Colonic mucosa (tissue), 4 donors: ENCODE measurements at places on chromosomes 7 and 10.

DNA sequence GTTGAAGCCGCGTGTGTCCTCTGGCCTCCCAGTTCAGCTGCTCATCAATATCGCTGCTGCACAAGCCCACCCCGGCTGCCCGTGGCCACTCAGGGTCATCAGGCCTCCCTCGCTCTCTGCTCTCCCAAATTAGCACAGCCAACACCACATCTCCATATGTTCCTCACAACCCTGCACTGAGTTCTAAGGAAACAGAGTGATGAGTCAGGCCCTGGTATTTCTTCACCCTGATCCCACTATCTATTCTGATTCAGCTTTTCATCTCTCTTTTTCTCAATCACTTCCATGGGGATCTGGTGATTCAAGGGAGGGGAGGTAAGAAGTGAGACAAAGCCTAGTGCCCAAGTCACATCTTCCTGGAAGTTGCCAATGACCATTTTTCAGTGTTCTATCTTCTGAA lies 23.8 kb downstream of the CYTH3 start:
- no peak for DNase-seq

GRCh38 chr7:22920672-22921071 lies 93.3 kb downstream of the HYCC1 start:
- DNase-seq, result no peak

- DNase-seq, result no peak
Measured at GRCh38 chr7:140479739-140480084, 407 bp upstream of the MKRN1 start.

DNA sequence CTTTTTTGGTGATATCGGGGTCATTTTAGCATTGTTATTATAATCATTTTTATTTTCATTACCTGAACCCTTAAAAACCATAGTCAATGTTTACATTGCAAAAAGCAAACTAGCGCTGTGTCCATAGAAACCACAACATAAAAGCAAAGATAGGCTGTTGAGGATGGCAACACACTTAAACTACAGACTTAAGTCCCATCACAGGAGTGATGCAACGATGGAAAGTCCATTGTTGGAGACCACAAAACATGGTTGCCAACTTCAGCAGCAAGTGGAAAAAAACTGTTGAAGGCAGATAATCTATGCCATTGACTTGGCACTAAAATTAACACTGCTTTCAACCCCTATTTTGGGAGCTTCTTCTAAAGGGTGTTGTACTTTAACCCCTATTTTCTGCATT lies 398.8 kb upstream of the IGFBP3 start:
- no peak for DNase-seq

GRCh38 chr7:39824456-39825200 lies 125.4 kb upstream of the CDK13 start:
- DNase-seq, result no peak

DNA sequence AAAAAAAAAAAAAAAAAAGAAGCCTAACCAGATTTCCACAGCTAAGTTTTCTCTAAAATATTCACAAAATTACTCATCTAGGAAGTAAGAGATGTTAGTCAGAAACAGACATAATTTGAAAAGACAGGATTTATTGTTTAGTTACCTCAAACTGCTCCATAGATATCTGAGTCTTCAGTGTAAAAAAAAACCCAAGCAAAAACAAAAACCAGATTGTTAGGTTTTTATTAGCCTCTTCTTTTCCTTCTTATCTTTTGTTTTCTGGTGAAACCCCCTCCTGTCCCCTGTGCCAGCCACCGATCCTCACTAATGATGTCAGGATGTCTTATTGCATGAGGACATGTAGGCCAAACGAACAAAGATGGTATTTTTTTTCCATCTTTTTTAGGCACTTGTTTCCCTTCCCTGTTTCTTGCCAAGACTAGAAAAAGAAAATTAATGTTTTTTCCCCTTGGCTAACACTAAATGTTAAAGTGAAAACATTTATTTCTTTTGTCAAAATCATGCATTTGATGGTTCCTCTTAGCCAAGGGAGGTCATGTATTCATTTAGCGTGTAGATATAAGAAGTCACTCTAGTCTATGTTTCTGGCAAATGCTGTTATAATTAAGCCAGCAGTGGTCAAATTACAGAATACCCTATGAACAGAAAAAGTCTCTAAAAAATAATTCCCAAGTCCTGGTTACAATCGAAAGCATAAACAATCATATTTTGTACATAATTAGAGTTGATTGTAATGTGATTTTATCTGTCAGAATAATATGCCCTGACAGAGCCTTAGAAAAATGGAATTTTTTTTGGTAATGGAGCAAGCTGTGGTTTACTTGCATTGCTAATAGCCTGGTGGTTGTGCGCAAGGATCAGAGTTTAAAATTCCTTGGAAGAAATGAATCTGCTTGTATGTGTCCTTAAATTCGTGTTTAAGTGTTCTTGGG lies 702.4 kb upstream of the FZD8 start:
- no peak for DNase-seq

- no peak for DNase-seq
Measured at GRCh38 chr7:50538478-50538877, 26.7 kb downstream of the DDC start.

DNA sequence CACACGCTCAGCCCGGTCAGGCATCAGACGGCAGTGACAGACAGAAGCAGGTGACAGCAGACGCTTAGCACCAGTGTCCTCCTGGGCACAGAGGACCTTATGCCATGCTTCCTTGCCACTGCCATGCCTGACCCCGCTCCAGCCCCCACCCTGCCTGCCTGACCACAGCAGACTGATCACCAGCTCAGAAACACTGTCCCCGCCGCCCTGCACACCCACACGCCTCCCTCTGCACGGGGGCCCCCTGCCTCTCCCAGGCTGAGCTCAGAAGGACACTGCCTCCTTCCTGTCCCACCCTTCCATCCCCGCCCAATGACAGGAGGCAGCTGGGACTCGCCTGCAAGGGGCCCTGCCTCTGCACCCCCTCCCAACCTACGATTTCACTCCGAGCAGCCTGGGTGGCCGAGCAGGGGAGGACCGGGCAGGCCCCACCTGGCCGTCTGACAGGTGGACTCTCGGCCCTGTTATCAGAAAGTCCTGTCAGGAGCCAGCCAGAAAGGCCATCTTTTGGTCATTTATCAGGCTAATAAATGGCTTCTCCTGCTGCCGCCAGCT lies 183.4 kb downstream of the ELFN1 start:
- DNase-seq, result no peak

- DNase-seq, result no peak
Measured at GRCh38 chr10:33459602-33460001, 125.1 kb upstream of the NRP1 start.

DNA sequence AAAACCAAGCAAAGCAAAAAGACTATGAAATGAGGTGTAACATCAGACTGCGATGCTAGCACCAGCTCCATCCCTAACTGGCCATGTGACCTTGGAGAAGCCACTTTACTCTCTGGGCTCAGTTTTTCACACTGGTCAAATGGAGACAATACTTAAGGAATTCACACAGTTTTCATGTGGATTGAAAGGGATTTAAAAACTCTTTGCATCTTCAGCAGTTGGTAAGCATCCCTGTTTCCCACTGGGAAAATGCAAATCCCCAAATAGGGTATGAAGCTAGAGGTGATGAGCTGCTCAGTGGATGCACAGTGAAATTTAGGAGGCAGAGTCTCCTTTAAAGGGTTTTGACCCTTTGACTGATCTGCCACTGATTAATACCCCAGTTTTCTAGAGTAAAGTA lies 240.7 kb downstream of the SORCS3 start:
- DNase-seq, result no peak
